ENCODE measurements at places on chromosomes 4 and X.

GRCh38 chr4:150779707-150780106 lies 197.8 kb downstream of the MAB21L2 start:
- no peak for DNase-seq

GRCh38 chr4:67751260-67751659 lies 2.9 kb downstream of the GNRHR start:
- no peak for DNase-seq

DNA sequence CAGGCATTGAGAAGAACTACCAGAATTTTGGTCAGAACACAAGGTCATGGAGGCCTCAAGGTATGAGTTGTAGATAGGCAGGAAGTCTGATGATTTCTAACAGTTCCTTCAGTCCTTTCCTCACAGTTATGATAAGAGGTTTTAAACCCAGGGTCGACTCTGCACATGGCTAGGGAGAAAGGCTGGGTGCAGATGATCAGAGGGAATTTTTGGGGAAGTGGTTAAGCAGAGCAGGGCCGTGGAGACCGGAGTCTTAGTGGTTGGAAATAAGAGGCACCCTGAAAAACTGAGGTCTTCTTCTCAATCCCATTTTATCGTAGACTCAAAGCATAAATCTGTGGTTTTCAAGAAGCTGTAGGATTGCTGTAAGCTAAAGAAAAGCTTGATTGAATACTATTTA lies 118.5 kb upstream of the ANK2 start:
- no peak for DNase-seq

GRCh38 chr4:30972542-30972941 lies 252.4 kb downstream of the PCDH7 start:
- DNase-seq: no peak

DNA sequence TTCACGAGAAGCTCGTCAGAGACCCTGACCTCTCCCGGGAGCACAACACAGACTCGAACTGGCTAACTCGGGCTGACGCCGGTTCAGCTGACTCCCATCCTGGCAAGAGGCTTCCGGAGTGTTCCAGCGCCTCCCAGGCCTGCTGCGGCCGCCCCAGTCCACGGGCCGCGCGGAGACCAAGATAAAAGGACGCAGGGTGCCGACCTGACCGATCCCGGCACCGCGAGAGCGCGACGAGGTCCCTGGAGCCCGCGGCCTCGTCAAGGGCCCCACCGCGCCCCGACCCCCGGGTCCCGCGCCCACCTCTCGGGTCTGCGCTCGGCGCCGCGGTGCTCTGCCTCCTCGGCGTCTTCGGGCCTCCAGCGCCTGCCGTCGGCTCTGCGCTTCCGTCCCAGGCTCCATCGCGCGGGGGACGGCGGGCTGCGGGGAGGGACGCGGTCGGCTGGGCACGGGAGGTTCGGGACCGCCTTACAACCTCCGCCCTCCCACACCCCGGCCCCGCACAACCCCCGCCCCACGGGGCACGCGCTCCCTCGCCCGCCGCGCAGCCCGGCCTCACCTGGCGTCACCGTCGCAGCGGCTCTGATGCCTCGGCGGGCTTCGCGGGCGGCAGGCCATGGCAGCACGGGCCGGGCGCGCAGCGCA lies 426 bp downstream of the SLBP start:
- no peak for DNase-seq

GRCh38 chrX:121504153-121504552 lies 456.7 kb downstream of the GLUD2 start:
- no peak for DNase-seq

- DNase-seq: no peak
Observed at GRCh38 chr4:88846206-88846790, 148.7 kb upstream of the NAP1L5 start.
